Naive thymus-derived CD4-positive, alpha-beta T cell (primary cell): ENCODE measurements at places on chromosomes 2 and 18. TPM values are rescaled to one million over a fixed set of nuclear protein-coding genes. Genes with fewer than 3 reads are reported as not detected.

Gene SFXN5
- polyA plus RNA-seq: 2.2 TPM

Gene FSHR
- polyA plus RNA-seq: not detected

Gene TUBB8B
- polyA plus RNA-seq: not detected

Gene DHRS9
- not detected for polyA plus RNA-seq

Gene NEURL3
- not detected for polyA plus RNA-seq

Gene FAM124B
- polyA plus RNA-seq: not detected

Gene PAIP2B
- polyA plus RNA-seq: 2.8 TPM

Gene CD28
- polyA plus RNA-seq: 52.2 TPM

GRCh38 chr2:86274918-86275275 lies 62.5 kb downstream of the REEP1 start:
- DNase-seq: no peak
- no peak overlapping the region for H3K4me3 ChIP-seq
- no peaks in the 10 kb centered on the region for H3K27me3 ChIP-seq
- H3K4me1 ChIP-seq: no peaks in the 10 kb centered on the region

GRCh38 chr2:55014962-55015939 lies 35.0 kb downstream of the RTN4 start:
- H3K27ac ChIP-seq: no peak overlapping the region
- H3K4me3 ChIP-seq: no peak overlapping the region
- peaks cover 9% of the 10 kb centered on the region for H3K4me1 ChIP-seq
- no peaks in the 10 kb centered on the region for H3K36me3 ChIP-seq

DNA sequence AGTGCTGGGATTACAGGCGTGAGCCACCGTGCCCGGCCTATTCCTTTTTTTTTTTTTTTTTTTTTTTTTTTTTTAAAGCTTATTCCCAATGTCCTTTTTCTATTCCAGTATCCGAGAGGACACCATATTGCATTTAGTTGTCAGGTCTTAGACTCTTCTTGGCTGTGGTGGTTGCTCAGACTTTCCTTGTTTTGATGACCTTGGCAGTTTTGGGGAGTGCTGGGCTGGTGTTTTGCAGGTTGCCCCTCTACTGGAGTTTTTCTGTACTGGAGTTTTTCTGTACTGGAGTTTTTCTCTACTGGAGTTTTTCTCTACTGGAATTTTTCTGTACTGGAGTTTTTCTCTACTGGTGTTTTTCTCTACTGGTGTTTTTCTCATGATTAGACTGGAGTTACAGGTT lies 149.2 kb downstream of the TANC1 start:
- no peaks in the 10 kb centered on the region for H3K4me1 ChIP-seq
- H3K27ac ChIP-seq: no peak overlapping the region
- H3K4me3 ChIP-seq: no peak overlapping the region
- no peaks in the 10 kb centered on the region for H3K27me3 ChIP-seq
- DNase-seq: no peak

DNA sequence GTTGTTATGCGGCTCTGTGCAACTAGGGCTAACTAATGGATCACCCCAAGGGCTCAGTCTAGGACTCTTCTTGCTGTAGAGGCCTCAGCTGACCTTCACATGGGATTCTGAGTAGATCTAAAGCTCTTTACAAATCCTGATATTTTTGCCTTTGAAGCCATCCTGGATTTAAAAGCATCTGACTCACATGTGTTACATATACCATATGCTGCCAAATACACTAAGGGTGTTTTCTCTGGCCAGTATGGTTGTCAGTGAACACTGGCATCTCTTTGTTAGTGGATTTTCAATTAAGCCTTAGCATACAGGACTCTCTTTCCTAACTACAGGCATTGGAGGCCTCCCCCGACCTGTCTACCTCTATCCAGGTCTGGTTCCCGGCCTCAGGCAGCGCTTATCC lies 992.8 kb upstream of the FANCL start:
- no peak for DNase-seq
- no peak overlapping the region for H3K4me3 ChIP-seq
- no peaks in the 10 kb centered on the region for H3K4me1 ChIP-seq
- H3K27me3 ChIP-seq: no peaks in the 10 kb centered on the region
- H3K36me3 ChIP-seq: no peaks in the 10 kb centered on the region

- DNase-seq: peak; percentile 37
- no peaks in the 10 kb centered on the region for H3K4me1 ChIP-seq
- H3K4me3 ChIP-seq: no peak overlapping the region
- no peaks in the 10 kb centered on the region for H3K27me3 ChIP-seq
- H3K27ac ChIP-seq: no peak overlapping the region
Observed at GRCh38 chr2:169928463-169928864, 101.2 kb downstream of the UBR3 start.

DNA sequence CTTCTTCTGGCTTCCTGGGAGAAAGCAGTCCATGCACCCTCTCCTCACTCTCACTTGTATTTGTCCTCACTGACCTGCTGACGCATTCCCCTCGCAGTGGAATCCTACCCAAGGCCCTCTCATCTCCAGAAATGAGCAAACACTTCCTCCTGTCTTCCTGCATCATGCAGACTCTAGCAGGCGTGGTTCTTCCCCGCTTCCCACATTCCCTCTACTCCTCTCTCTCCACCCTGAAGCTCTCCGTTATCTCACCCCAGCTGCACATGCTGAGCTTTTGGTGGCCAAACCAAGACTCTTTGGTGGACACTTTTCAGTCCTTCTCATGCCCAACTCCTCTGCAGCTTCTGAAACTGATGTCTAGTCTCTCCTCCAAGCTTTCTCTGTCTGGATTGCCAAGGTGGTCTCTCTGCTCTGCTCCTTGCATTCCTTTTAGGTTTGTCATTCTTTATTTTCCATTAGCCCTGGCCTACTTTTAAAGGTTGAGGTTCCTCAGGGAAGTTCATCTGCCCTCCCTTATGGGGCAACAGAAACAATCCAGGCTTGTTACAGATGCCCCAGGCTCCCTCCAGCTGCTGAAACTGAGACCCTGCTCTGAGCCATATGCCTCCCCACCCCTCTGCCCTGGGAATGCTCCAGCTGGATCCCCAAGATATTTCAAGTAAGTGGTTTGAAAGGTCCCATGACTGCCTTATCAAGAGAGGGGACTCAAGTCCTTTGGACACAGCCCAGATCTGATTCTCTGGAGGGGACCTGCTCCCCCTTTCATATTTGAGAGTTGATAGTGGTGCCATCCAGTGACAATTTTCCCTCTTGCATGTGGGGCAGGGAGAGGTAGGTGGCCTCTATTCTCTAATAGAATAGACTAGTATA lies 835 bp upstream of the IL18RAP start:
- H3K4me1 ChIP-seq: peaks cover 24% of the 10 kb centered on the region
- no peak for DNase-seq
- H3K4me3 ChIP-seq: no peak overlapping the region
- H3K27me3 ChIP-seq: no peaks in the 10 kb centered on the region
- no peak overlapping the region for H3K27ac ChIP-seq
- no peaks in the 10 kb centered on the region for H3K36me3 ChIP-seq

- no peak for DNase-seq
- no peaks in the 10 kb centered on the region for H3K36me3 ChIP-seq
- H3K27me3 ChIP-seq: no peaks in the 10 kb centered on the region
- no peaks in the 10 kb centered on the region for H3K4me1 ChIP-seq
- H3K4me3 ChIP-seq: no peak overlapping the region
- H3K27ac ChIP-seq: no peak overlapping the region
Observed at GRCh38 chr2:58928391-58928790, 687.3 kb upstream of the FANCL start.

DNA sequence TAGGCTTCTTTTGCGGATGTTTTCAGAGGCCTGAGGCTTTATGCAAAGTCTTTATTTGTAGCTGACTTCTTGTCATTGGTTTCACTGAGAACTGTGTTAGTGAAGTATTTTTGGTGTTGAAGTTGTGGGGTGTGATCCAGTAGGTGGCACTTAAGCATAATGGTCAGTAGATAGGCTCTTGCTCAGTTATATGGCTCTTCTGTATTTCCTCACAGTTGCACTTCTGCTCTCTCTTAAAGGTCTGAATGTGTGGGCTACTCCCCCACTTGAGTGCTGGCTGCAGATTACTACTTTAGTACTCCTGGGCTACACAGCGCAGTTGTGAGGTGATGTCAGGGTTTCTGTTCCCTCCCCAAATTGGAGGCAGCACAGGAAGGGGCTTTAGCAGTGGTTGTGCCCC lies 133.8 kb upstream of the SCN7A start:
- no peak for DNase-seq
- H3K27me3 ChIP-seq: no peaks in the 10 kb centered on the region
- H3K36me3 ChIP-seq: no peaks in the 10 kb centered on the region
- H3K27ac ChIP-seq: no peak overlapping the region

DNA sequence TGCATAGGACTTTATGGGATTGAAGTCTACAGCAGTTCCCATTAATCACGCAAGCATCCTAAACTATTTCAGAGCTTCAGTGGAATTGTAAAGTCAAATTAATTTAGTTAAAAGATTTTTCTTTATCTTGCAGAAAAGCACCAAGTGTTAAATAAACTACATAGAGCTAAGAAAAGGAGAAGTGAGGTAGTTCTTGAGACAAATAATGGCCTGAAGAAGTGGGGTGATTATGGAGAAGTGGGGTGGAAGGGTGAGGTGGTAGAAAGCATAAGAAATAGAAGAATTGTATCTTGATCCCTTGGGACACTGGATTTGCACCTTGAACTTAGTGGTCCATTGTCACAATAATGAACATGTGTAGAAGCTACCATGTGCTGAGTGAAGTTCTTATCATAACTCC lies 121.7 kb upstream of the LINC00305 start:
- H3K27me3 ChIP-seq: no peaks in the 10 kb centered on the region
- no peaks in the 10 kb centered on the region for H3K4me1 ChIP-seq
- DNase-seq: no peak

DNA sequence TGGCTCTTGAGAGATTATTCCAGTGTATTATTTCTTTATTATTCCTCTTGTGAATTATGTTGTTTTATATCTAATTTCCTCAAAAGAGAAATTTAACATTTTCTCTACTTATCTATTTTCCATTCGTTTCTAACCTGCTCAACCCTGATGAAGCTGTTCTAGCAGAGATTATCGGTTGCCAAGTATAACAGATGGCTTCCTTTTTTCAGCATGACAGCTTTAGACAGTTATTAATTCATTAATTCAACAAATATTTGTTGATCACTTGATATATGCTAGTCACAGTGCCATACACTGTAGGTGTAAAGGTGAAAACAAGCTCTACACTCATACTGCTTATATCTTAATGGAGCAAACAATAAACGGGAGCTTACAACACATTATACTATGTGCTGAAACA lies 137.9 kb upstream of the UBE2E3 start:
- no peak overlapping the region for H3K27ac ChIP-seq
- DNase-seq: no peak
- H3K27me3 ChIP-seq: no peaks in the 10 kb centered on the region
- no peak overlapping the region for H3K4me3 ChIP-seq

- no peak overlapping the region for H3K4me3 ChIP-seq
- no peaks in the 10 kb centered on the region for H3K4me1 ChIP-seq
- DNase-seq: no peak
- H3K27ac ChIP-seq: no peak overlapping the region
- no peaks in the 10 kb centered on the region for H3K27me3 ChIP-seq
- no peaks in the 10 kb centered on the region for H3K36me3 ChIP-seq
Observed at GRCh38 chr2:71932037-71932779, 215.5 kb downstream of the CYP26B1 start.

DNA sequence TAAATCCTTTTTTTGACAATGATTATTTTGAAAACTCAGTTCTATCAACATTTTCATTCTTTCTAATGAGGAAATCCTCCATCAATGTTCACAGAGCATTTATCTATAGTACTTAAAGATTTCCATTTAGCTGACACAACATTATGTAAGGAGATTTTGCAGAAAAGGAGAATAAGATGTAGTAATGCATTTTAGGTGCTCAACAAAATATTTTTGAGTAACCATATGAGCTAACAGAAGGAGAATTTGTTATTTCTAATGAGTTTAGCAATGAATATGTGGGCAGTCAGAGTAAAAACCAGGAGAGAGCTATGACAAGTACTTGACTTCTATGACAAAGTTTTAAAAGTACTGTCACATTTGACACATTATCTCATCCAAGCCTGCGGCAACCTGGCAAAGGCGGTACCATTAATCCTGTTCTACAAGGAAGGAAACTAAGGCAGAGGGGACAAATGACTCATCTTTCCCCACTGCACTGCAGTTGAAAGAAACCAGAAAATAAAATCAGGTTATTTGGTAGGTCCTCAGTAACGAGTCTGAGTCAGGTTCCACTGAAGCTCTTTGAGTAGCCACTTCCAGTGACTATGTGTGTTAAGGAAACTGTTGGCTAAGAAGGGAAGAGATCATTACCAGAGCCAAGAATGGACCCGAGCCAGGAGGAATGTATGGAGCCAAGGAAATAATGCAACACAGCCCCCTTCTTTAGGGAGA lies 134.1 kb upstream of the ITGB6 start:
- no peak for DNase-seq
- no peaks in the 10 kb centered on the region for H3K36me3 ChIP-seq
- H3K4me3 ChIP-seq: no peak overlapping the region
- no peaks in the 10 kb centered on the region for H3K27me3 ChIP-seq

DNA sequence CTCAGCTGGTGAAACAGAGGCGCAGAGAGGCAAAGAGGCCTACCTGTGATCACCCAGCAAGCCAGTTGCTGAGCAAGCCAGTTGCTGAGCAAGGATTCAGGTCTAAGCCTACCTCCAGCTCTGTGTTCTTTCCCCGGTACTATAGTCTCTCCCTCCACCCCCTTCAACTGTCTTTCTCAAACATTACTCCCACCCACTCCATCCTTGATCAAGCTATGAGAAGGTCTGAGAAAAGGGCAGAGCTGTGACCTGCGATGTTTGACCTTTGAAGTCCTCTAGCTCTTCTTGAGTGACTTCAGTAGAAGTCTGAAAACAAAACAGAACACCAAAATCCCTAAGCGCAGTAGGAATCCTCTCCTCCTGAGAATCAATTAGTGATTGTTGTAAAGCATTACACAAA lies 665.2 kb upstream of the ID2 start:
- H3K27me3 ChIP-seq: no peaks in the 10 kb centered on the region
- H3K36me3 ChIP-seq: no peaks in the 10 kb centered on the region
- H3K4me1 ChIP-seq: no peaks in the 10 kb centered on the region
- no peak for DNase-seq
- no peak overlapping the region for H3K4me3 ChIP-seq

GRCh38 chr2:47984041-47984440 lies 77.7 kb upstream of the FBXO11 start:
- H3K27ac ChIP-seq: no peak overlapping the region
- H3K27me3 ChIP-seq: no peaks in the 10 kb centered on the region
- DNase-seq: no peak
- no peaks in the 10 kb centered on the region for H3K4me1 ChIP-seq

GRCh38 chr2:25252291-25253152 lies 84.1 kb upstream of the POMC start:
- H3K27me3 ChIP-seq: no peaks in the 10 kb centered on the region
- H3K4me3 ChIP-seq: peak overlapping the region; percentile 53
- DNase-seq: peak; percentile 64

GRCh38 chr2:128807317-128807716 lies 488.6 kb upstream of the HS6ST1 start:
- H3K4me1 ChIP-seq: no peaks in the 10 kb centered on the region
- no peak overlapping the region for H3K4me3 ChIP-seq
- H3K36me3 ChIP-seq: no peaks in the 10 kb centered on the region
- H3K27ac ChIP-seq: no peak overlapping the region
- no peak for DNase-seq
- no peaks in the 10 kb centered on the region for H3K27me3 ChIP-seq

- H3K27ac ChIP-seq: no peak overlapping the region
- no peaks in the 10 kb centered on the region for H3K27me3 ChIP-seq
- no peak for DNase-seq
Observed at GRCh38 chr18:74163019-74163660, 14.8 kb downstream of the TIMM21 start.

- no peak overlapping the region for H3K4me3 ChIP-seq
- H3K4me1 ChIP-seq: no peaks in the 10 kb centered on the region
- no peak overlapping the region for H3K27ac ChIP-seq
- no peaks in the 10 kb centered on the region for H3K36me3 ChIP-seq
- no peak for DNase-seq
- no peaks in the 10 kb centered on the region for H3K27me3 ChIP-seq
Observed at GRCh38 chr18:389658-390357, 110.7 kb downstream of the COLEC12 start.

- H3K4me3 ChIP-seq: no peak overlapping the region
- DNase-seq: no peak
- H3K27me3 ChIP-seq: no peaks in the 10 kb centered on the region
- no peak overlapping the region for H3K27ac ChIP-seq
Observed at GRCh38 chr2:85961053-85961452, 72.3 kb upstream of the ST3GAL5 start.
